Bronchus fibroblast of lung (primary cell): ENCODE measurements at places on chromosomes 1 and 21. TPM values are rescaled to one million over a fixed set of nuclear protein-coding genes. Genes with fewer than 3 reads are reported as not detected.

CLDN14 gene
- not detected in 2 replicates for total RNA-seq

PDE4DIP gene
- total RNA-seq: 45.9 and 58.0 TPM in 2 replicates

TBX19 gene
- total RNA-seq: 0.34 and 0.59 TPM in 2 replicates

LRRN2 gene
- not detected in 2 replicates for total RNA-seq

OR1C1 gene
- not detected in 2 replicates for total RNA-seq

NR1I3 gene
- total RNA-seq: not detected in 2 replicates

EPHA10 gene
- not detected in 2 replicates for total RNA-seq

ADAMTS5 gene
- total RNA-seq: 0.34 and 0.45 TPM in 2 replicates
